Epithelial cell of proximal tubule (primary cell): ENCODE measurements at places on chromosomes 3 and 15. TPM values are rescaled to one million over a fixed set of nuclear protein-coding genes. Genes with fewer than 3 reads are reported as not detected.

DNA sequence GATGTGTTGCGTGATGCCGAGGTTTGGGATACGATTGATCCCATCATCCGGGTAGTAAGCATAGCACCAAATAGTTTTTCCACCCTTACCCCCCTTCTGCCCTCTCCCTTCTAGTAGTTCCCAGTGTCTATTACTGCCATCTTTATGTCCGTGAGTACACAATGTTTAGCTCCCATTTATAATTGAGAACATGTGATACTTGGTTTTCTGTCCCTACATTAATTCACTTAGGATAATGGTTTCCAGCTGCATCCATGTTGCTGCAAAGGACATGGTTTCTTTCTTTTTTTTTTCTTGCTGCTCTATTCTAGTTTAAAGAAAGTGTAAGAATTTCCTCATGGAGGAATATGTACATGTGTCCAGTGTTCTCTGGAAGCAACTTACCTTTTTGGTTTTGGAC lies 51.8 kb downstream of the NSUN3 start:
- no peak for DNase-seq

DNA sequence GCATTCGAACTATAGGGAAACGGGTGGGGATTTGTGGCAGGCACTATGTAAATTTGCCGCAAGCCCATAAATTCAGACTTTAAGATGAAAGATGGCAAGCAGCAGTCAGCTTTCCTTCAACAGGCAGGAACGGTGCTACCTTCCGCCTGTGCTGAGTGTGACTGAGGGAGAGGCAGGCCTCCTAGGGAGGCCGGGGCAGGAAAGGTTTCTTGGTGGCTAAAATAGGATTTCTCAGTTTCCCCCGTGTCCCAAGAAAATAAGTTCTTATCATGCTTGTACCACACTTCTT lies 12.5 kb downstream of the FLNB start:
- no peak for DNase-seq

GRCh38 chr3:80559701-80560100 lies 791.9 kb upstream of the ROBO1 start:
- DNase-seq: no peak

GRCh38 chr15:57727031-57727430 lies 20.5 kb downstream of the POLR2M start:
- no peak for DNase-seq

GRCh38 chr15:78909791-78910228 lies 35.0 kb downstream of the CTSH start:
- no peak for DNase-seq

- DNase-seq: no peak
These were observed 18.3 kb downstream of the LMCD1 start for GRCh38 chr3:8519774-8520448.

- no peak for DNase-seq
These were observed 18.4 kb upstream of the RPLP1 start for GRCh38 chr15:69434238-69434637.

DNA sequence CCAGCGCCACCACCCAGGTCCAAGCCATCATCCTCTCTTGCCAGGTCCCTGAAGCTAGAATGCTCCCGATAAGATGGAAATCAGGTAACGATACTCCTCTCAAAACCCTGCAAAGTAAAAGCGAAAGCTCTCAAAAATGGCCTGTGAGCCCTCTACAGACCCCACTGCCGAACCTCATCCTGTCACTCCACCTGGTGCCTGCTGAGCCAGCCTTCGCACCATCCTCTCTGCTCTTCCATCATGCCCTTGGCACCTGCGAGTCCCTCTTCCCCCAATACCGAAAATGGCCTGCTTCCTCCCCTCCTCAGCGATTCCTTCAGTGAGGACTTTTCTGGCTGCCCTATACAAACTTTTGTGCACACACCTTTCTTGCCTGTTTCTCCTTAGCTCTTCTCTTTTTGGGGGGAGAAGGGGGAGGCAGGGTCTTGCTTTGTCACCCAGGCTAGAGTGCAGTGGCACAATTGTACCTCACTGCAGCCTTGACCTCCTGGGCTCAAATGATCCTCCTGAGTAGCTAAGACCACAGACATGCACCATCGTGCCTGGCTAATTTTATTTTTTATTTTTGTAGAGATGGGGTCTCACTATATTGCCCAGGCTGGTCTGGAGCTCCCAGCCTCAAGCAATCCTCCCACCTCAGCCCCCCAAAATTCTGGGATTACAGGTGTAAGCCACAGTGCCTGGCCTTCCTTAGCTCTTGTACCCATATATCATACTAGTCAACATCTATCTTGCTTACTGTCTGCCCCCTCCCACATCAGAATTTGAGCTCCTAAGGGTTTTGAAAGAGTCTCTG lies 3.0 kb downstream of the IDH2 start:
- DNase-seq: no peak

DNA sequence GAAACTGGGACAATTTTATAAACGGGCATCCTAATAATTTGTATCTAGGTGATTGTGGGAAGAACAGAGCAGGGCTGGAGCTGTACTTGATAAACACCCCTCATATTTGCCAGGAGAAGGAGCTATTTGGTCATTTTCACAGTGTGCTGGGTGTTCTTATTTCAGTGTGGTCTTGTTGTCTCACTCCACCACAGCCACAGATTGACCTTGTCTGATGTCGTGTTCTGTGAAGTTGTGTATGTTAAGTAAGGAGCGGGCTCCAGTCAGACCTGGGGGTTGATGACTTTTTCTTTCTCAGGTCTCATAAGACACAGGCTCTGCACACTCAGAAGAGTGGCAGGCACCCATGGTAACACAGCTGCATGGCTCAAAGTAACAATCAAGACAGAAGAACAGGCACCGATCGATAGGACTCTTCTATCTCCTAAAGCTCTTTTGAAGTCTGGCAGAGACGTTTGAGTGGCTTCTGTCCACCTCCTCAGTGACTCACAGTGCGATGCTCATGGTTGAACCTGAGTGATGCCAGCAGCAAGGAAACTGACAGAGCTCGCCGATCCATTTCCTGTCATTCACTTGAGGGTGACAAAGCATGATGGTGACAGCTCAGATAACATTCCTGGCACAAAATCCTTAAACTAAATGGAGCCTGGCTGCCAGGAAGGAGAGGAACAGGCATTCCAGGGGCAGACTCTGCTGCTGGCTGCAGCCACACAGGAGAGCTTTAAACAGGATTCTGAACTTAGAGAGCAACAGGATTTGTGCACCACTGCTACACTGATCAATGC lies 20.8 kb downstream of the DPH3 start:
- no peak for DNase-seq

GRCh38 chr3:16245609-16246008 lies 19.1 kb downstream of the DPH3 start:
- DNase-seq: no peak

- DNase-seq: peak; percentile 87
These were observed 17.3 kb downstream of the ABHD5 start for GRCh38 chr3:43707998-43708397.

DNA sequence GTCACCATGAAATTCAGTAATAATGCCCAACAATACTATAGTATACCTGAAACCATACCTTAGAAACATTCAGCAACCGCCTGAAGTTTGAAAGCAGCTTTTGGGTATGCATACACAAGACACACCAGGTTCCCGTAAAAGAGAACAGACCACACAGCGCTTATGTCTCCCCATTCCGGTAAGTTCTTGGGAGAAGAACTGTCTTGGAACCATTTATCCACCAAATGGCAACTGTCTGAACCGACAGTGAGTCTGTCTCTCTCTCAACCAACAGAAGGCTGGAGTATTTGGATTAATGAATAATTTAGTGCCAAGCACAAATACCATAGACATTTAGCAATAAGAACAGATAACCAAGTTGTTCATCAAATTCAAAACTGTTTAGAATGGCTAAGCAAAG lies 7.6 kb downstream of the RGMA start:
- no peak for DNase-seq

GRCh38 chr3:73635254-73635653 lies 10.5 kb upstream of the PDZRN3 start:
- DNase-seq: no peak

- DNase-seq: no peak
These were observed 263.3 kb upstream of the TPM1 start for GRCh38 chr15:62779036-62779770.

DNA sequence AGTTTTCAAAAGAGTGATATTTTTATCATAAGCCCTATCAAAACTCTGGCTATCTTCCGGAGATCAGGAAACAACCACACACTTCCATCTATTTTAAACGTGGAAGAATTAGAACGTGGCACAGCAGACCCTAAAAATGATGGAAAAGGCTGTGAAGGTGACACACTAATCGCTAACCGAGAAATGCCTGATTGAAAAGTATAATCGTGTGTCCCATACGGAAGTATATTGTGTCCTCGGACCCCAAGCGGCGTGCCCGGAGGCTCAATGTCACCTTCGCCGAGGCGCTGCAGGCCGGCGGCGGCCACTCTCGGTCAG lies 642 bp downstream of the COX5A start:
- no peak for DNase-seq

DNA sequence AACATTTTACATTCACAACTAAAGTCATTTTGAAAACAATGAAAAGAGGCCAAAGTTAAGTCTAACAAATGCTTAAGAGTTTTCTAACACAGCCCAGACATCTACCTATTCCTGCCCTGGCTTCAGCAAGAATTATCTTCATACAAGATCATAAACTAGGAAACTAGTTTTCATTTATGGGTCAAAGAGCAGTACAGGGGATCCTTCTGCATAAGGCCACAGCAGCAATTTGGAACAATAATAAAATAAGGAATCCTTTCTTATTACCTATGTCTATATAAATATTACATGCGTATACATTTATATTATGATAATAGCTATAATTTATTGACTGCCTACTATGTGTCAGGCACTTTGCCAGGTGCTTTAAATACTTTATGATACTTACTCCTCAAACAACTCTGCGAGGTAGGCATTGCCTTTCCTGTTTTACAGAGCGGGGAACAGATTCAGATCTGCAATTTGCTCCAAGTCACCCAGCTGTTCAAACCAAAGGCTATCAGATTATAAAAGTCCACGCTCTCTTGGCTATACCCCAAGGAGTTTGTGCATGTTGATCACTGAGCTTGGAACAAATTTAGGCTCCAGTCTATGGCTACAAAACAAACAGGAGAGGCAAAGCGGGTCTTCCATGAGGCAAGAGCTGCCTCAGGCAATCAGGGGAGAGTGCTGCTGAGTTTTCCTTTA lies 196.4 kb downstream of the RORA start:
- no peak for DNase-seq

GRCh38 chr3:188861842-188862744 lies 309.7 kb upstream of the TPRG1 start:
- no peak for DNase-seq

DNA sequence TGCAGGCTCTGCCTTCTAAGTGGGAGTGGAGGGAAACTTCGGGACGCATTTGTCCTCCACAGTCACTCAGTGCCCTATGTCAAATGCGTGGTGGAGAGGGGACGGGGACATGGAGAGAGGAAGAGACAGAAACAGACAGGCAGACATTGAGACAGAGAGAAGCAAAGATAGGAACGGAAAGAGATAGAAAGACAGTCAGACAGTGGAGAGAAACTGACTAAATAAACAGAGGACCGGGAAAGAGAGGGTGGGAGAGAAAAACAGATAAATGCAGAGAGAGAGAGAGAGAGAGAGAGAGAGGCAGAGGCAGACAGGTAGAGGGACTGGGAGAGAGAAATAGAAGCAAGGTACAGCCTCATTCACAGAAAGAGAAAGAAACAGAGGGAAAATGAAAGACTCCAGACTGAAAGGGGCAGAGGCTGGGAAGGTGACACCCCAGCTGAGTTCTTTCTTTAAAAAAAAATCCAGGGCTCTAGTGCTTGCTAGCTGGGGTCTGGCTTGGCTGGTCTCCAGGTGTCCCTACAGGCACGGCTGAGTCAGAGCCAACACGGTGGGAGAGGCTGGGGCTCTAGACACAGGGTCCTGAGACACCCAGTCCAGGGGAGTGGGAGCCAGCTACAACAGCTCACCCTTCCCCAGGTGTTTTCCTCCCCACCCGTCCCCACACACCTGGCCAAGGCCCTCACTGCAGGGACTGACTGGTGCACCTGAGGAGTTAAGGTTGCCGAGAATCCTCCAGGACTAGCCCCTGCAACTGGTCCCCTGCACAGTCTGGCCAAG lies 506.1 kb upstream of the PROK2 start:
- no peak for DNase-seq

GRCh38 chr15:49734831-49735508 lies 114.1 kb downstream of the DTWD1 start:
- DNase-seq: no peak

DNA sequence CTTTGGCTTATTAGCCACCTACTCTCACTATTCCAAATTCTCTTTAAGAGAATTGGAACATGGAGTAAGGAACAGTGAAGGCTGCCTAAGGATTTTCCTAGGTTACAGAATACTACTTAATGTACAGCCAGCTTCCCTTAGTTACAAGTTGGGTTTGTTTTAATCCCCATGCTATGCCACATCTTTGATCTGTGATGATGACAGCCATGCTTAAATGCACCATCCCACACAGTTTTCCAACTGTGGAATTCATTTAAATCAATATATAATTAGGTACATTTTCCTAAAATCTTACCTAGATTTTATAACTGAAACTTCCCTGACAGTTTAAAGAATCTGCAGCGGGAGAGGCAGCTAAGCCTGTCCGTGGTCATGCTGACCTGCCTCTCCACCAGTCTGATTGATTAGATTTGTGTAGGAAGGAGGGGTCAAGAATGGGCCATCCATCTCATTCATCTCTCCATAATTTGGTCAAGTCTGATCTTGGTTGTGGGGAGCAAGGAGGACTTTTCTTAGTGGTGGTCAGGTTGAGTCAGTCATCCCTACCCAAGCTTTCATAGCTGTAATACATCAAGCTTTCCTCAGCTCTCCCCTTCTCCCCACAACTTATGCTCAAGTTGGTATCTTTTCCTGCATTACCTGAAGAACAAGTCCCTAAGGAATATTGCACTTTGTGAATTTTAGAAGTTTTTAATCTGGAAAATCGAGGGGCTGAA lies 37.1 kb downstream of the RIOX2 start:
- DNase-seq: no peak

GRCh38 chr15:68668926-68669600 lies 90.3 kb downstream of the CORO2B start:
- DNase-seq: no peak

ROPN1 gene
- not detected in 2 replicates for total RNA-seq

TGM4 gene
- total RNA-seq: 0.07 TPM in 1 of 2 replicates, not detected in the other

B3GNT5 gene
- total RNA-seq: 17.2 and 23.0 TPM in 2 replicates

PTH1R gene
- 1.2 and 11.5 TPM in 2 replicates for total RNA-seq

SRGAP3 gene
- total RNA-seq: 0.51 and 3.4 TPM in 2 replicates

FAM81A gene
- total RNA-seq: 3.0 and 5.2 TPM in 2 replicates

GOLGA6L7 gene
- total RNA-seq: not detected in 2 replicates

SEMA3G gene
- total RNA-seq: 0.43 and 5.1 TPM in 2 replicates

TMEM45A gene
- total RNA-seq: 1.8 and 2.1 TPM in 2 replicates

FRMD5 gene
- 3.0 TPM in 2 replicates for total RNA-seq

CAMP gene
- not detected in 2 replicates for total RNA-seq

ASB14 gene
- not detected in 2 replicates for total RNA-seq

FBN1 gene
- total RNA-seq: 25.8 and 75.2 TPM in 2 replicates

CLRN1 gene
- total RNA-seq: not detected in 2 replicates
